ENCODE measurements at places on chromosomes 12 and 14.

DNA sequence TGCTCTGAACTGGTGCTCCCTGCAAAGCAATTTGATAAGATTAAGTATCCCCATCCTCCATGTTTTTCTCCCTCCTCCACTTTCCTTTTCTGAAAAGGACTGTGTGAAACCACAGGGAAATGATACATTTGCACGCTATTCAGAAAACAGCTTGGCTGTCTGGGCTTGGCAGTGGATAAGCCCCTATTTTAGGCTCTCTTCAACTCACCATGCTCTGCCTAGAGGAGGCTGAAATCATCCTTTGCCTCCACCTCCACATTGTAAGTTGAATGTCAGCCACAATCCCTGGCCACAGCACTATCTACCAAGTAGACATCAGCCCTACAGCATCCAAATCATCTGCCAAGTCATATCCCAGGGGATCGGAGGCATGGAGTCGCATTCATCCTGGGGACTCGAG lies 642.3 kb downstream of the RPS29 start:
- DNase-seq, result no peak

- no peak for DNase-seq
Observed at GRCh38 chr14:23935158-23935557, 18.4 kb upstream of the DHRS4 start.

DNA sequence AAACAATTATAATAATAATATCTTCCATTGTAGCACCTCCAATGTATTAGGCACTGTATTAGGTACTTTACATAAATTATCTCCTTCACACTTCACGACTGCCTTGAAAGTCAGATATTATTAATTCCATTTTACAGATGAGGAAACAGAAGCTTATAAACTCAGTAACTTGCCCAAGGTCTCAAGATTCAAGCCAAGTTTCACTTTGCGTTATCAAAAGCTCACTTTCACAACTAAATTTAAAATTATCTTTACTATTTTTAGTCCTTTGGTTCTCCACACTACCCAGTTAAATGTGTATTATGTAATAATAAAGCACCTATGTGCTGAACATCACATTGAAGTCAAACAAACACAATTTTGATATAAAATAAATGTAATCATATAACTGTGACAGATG lies 55.8 kb downstream of the NUMB start:
- no peak for DNase-seq

DNA sequence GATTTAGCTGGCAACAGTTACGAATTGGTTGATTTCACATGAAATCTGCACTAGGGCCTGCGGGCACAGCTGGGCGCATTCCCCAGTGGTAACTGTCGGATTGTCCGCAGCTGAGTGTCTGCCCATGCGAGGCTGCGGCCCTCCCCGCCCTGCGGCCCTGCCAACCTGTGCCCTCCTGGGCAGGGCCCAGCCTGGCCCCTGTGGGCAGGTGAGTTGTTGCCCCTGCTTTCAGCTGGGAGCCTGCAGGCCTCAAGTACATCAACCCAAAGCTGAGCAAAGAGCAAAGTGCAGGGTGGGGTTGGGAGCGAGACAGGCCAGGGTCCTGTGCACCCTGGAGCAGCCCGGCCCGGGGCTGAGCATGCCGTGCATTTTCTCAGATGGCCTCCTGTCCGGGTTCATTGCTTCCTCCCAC lies 89.1 kb downstream of the ADGRD1 start:
- no peak for DNase-seq

DNA sequence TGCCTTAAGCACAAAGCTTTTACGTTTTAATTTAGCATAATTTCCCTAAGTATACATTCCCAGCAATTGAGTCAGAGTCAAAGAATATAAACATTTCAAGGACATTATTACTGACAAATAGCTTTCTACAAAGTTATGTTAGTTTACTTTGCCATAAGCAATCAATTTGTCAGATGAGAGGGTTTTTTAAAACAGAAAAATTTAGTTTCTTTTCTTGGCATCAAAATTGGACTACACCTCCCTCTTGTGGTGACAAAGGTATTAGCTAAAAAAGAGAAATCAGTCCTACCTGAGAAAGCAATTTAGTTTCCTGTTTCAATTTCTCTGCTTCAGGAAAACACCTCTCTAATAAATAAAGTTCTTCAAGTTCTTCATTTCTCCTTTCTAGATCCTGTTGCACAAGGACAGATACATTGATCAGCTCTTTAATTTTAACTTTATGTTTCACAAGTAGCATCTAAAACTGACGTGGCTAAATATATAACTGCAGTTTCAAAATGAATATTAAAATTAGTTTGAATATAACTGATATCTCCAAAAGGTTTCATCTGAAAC lies 39.9 kb downstream of the DNAI7 start:
- DNase-seq, result no peak

GRCh38 chr12:66170606-66171005 lies 810 bp upstream of the TMBIM4 start:
- no peak for DNase-seq

All from activated naive CD8-positive, alpha-beta T cell treated with anti-CD3 and anti-CD28 coated beads, Interleukin-2, amount 50 U/mL, for 16 hours (primary cell).